Foreskin melanocyte (primary cell): ENCODE measurements at places on chromosomes 2 and 18.

DNA sequence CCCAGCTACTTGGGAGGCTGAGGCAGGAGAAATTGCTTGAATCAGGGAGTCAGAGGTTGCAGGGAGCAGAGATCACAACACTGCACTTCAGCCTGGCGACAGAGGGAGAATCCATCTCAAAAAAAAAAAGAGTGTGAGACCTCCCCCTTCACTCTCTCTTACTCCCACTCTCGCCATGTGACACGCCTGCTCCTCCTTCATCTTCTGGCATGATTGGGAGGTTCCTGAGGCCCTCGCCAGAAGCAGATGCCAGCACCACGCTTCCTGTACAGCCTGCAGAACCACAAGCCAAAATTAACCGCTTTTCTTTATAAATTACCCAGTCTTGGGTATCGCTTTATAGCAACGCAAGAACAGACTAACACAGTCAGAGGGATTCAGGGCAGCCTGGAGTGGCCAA lies 66.3 kb upstream of the CREB1 start:
- no peak for DNase-seq

GRCh38 chr2:109597283-109597682 lies 16.5 kb downstream of the SEPTIN10 start:
- peak; percentile 71 for DNase-seq

DNA sequence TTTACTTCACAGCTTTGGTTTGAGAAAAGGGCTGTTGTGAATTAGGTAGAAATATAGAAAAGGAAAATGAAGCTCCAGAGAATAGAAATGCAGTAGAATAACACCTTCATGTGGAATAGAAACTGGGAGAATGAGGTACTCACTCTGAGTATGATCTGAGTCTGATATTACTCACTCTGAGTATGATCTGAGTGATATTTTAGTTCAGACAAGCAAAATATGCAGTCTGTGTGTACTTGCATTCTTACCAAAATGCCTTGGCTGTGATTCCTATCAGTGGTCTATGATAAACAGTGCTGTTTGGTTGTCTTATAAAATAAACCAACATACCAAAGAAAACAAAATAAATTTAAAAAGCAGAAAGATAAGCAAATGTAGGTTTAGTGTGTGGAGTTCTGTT lies 487.6 kb downstream of the THSD7B start:
- DNase-seq: no peak

DNA sequence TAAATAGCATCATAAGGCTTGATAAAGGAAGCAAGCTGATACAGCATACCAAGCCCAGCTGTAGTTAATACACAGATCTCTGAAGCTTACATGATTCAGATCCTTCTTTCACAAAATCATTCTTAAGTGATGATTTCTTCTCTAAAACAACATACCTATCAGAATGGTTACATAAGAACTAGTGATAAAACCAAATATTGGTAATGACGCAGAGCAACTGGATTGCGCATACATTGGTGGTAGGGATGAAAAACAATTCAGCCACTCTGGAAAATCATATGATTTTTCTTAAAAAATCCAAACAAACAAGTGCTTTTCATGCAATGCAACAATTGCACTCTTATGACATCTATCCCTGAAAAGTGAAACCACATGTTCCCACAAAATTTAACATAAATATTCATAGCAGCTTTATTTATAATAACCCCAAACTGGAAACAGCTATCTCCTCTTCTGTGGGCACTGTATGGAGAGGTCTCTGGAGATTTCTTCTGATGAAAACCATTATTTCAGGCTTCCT lies 153.6 kb upstream of the DSEL start:
- no peak for DNase-seq

DNA sequence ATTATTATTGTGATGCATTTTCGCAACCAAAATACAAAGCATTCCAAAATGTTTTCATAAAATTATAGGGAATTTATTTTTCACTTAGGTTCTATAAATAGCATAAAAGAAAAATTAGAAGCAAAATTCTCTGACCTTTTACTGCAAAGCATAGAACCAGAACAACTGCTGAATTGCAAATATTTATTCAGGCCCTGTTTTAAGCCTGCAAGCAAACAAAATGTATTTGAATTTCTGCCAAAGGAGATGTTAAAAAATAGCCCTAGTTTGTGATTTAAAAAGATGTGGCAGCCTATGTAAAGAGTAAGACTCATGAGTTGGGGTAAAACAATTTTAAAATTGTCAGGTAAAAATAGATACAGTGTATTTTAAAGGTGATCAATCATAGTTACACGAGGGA lies 138.1 kb downstream of the KCNJ3 start:
- DNase-seq: no peak

GRCh38 chr2:178006710-178007109 lies 65.9 kb downstream of the PDE11A start:
- no peak for DNase-seq

DNA sequence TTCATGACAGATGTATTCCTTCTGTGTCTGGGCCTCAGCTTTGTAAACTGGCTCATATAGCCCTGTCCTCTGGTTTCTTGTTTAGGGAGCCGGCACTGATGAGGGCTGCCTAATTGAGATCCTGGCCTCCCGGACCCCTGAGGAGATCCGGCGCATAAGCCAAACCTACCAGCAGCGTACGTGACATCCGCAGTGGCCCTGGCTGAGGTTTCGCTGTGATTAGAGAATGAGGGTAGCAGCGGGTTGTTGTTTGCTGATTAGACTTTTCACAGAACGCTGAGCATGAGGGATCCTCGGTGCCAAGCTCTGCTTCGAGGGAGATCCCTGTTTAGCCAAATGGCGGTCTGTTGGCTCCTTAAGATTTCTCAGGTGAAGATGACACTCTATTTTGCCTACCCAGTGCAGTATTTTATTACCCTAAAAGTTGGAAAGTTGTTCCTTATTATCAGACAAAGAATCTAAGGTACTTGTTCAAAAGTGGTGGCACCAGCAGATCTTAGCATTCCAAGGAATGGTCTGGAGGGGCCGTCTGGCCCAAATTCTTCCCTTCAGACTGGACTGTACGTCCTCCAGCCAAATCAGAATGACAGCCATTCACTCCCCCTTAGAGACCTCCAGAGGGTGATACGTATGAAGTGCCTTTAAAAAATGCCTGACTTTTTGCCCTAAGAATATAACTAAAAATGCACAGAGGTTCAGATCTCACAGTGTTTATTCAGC lies 21.5 kb upstream of the GMCL1 start:
- no peak for DNase-seq

- no peak for DNase-seq
Measured at GRCh38 chr2:234451242-234451641, 45.6 kb downstream of the ARL4C start.

DNA sequence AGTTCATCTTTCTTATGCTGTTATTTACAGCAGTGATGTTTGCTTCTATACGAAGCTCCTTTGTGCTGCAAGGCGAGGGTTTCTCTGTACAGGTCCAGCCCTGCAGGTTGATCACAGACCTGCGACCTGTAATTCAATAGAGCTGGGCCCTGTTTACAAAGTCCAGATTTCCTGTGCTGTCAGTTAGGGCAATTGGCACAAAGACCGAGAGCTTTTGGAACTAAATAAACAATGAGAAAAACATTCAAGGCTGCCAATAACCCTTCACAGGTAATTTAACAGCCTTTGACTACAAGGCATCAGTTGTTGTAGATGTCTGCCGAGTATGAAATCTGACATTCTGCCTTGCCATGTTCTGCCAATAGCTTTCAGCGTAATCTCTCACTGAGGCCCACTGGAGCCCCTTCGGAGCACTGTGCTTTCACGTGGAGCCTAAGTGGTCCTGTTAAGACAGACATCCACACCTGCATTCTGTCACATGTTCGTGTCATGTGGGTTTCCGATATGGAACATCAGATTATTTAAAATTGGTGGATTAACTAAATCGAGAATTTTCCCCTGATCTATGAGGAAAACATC lies 232.5 kb downstream of the PTGR3 start:
- DNase-seq: no peak

DNA sequence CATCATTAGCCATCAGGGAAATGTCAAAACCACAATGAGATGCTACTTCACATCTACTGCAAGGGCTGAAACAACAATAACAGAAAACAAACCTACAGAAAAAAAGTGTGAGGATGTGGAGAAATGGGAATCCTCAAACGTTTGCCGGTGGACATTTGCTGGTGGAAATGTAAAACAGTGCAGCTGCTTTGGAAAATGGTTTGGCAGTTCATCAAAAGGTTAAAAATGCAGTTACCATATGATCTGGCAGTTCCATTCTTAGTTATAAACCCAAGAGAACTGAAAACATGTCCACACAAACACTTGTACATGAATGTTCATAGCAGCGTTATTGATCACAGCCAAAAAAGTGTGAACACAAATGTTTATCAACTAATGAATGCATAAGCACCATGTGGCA lies 44.2 kb downstream of the PROC start:
- no peak for DNase-seq

- no peak for DNase-seq
Measured at GRCh38 chr2:37589298-37589697, 82.1 kb downstream of the CDC42EP3 start.

GRCh38 chr2:199455545-199456382 lies 2.0 kb downstream of the SATB2 start:
- no peak for DNase-seq

DNA sequence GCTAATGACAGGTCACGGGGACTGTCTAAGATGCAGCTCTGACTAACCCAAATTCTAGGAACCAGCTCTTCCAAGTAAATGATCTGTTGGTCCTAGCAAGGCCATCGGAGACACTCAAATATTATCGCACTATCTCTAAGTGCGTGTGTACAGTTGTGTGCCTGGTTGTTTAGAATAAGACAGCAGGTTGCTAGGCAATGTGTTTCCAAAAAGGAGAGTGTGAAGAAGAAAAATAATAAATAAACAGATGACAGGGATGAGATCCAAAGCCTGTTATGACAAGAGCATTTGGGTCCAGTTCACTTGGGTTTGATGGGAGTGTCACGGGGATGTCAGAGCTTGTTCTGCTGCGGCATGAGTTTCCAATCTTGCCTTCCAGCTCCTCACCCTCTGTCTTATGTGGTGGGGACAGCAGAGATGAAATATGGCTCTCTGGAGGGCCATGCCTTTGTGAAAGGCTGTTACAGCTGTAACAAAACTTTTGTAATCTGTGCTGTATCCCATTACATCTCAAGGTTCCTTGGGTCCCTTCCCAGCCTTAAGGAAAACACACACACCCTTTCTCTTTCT lies 127.5 kb upstream of the TNP1 start:
- DNase-seq: no peak

- DNase-seq: no peak
Measured at GRCh38 chr2:127173057-127173456, 47.0 kb downstream of the CYP27C1 start.

- DNase-seq: no peak
Measured at GRCh38 chr18:33781429-33781828, 203.4 kb downstream of the ASXL3 start.

DNA sequence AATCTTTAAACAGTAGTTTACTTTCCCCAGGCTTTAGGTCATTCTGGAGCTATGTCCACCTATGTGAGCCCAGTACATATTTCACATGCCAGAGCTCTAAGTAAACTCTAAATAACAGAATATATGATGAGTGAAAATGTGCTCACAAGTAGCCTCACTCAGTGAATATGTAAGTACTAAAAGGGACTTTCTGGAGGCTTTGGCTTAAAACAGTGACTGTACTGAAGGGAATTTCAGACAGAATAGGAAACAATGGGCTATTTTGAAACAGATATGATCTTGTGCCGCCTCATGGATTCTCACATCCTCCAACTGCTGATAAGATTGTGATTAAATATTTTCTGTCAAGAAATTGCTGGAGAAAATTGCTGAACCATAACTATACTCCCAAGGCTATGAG lies 747.9 kb downstream of the SOCS6 start:
- peak; percentile 35 for DNase-seq

DNA sequence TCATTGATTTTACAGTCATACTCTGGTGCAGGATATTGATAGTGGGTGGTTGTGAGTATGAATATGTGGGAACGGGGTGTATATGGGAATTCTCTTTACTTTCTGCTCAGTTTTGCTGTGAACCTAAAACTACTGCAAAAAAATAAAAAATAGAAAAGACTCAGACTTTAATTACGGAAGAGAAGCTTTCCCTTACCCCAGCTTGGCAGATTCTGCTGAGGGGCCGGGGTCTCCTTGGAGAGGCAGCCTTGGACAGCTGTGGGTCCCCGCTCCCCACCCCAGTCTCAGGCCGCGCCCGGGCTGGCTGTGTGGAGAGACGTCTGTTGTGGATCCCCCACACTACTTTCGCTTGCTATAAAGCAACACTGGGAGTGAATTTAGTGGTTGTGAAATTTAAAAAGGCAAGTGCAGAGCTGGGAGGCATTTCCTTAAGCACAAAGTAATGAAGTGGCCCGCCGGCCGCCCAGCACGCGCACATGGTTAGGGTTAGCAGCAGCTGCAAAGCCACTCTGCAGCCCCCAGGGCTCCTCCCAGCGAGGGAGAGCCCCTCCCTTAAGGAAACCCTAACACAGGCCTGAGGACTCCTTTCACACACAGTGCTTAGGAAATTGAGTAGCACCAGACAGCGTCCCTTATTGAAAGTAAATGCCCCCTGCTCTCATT lies 102.4 kb downstream of the DDX1 start:
- no peak for DNase-seq

DNA sequence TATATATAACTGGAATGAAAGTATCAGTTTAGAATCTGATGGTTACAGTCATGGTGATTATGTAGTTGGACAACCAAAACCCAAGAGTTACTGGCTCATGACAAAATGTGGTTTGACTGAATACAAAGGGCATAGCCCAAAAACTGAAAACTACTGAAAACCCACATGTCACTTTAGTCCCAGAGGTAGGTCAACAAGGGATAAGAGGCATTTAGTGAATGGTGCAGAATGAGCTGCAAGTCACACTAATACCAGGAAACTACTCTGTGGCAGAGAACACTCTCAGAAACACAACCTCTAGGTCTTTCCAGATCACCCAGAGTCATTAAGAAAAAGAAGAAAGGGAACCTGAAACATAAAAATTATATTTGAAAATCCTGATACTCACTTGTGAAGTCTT lies 154.5 kb downstream of the AGPS start:
- no peak for DNase-seq

GRCh38 chr2:235555371-235555770 lies 61.5 kb downstream of the AGAP1 start:
- DNase-seq: no peak

- no peak for DNase-seq
Measured at GRCh38 chr2:184049566-184049965, 548.8 kb upstream of the ZNF804A start.

DNA sequence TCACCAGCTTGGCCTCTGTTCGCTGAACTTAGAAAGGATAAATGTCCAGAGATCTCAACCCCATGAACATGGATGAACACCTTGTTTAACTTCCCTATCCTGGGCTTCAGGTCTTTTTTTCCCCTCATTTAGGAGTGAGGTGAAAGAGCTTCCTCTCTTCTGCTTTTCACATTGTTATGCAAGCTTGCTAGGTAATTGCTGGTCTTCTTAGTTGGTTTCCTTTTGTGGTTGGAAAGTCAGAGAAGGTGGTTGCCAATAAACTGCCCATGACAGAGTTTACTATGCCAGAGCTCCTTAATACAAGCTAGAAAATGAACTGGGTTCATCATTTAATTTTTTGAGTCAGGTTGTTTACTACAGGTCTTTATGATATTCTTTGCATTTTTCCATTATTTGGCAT lies 16.6 kb downstream of the SLC9A4 start:
- no peak for DNase-seq

GRCh38 chr2:77604953-77605929 lies 83.1 kb upstream of the LRRTM4 start:
- no peak for DNase-seq

GRCh38 chr2:44948565-44949328 lies 7.2 kb downstream of the SIX3 start:
- no peak for DNase-seq

- no peak for DNase-seq
Measured at GRCh38 chr2:20419752-20420151, 27.1 kb upstream of the RHOB start.
